ENCODE measurements at places on chromosomes 7 and 10.
A peak's percentile ranks its signal among the peaks of the same experiment; 100 is the strongest.

DNA sequence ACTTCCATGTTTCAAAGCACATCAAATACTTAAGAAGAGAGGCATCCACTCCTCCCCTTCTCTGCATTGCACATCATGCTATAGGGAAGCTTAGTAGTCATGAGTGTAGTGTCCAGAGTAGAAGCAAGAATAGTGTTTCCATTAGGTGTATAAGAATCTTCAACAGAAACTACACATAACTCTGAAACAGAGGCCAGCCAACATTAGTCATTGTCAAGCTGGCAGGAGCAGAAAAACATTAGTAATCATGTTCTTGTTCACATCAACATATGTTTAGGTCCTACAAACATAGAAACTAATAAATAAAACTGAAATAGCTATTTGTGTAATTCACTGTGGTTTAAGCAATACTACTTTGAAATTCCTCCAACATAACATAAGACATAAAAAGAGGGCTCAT, 370.2 kb downstream of the PPP1R3A start:
- DNase-seq = no peak

DNA sequence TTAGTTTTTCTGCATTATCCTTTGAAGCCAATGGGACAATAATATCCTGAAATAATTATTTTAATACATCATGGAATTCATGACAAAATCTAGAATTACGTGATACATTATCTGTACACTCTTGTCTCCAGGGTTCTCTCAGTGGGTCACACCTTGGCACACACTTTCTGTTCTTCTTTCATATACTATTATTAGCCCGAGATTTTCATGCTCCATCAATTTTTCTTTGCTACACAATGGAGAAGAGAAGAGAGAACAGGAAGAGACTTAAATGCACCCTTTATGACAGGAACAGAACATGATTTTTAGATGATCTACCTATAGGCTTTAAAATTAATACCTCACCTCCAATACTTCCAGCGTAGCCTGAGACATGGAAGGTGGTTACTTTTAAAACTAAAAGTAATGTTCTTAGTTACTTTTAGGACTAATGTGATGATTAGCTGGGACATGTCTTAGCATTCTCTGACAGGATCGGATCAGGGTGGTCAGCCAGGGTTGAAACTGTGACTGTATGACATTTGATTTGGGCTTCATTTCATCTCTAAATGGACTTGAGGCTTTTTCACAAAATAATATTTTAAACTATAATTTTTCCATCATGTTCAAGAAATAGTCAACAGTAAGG, 148.2 kb upstream of the WNT16 start:
- no peak for DNase-seq

- no peak for DNase-seq
Observed at GRCh38 chr7:43337191-43337590, 224.7 kb downstream of the HECW1 start.

DNA sequence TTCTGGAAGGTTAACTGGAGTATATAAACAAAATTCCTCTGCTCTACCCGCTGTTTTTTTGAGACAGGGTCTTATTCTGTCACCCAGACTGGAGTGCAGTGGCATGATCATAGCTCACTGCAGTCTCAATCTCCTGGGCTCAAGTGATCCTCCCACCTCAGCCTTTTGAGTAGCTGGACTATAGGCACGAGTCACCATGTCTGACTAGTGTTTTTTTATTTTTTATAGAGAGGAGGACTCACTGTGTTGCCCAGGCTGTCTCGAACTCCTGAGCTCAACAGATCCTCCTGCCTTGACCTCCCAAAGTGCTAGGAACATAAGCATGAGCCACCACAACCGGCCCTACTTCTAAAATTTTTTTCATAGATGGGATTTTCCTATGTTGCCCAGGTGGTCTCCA, 2.2 kb downstream of the RAB18 start:
- no peak for DNase-seq

DNA sequence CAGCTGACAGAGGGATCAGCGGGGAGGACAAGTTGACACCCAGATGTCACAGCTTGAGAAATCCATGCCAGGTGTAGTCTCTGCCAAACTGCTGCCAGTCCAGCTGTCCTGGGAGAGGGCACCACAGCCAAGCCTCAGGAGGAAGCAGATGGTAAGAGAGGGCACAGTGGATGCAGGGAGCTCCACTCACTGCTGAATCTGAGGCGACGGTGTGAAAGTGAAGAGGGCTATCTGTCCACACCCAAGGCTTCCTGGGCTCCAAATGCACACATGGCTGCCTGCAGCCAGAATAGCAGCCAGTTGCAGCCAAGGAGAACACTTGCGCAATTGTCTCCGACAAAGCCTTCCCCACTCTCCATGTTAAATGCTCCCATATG, 502.4 kb downstream of the GRID1 start:
- DNase-seq = no peak

DNA sequence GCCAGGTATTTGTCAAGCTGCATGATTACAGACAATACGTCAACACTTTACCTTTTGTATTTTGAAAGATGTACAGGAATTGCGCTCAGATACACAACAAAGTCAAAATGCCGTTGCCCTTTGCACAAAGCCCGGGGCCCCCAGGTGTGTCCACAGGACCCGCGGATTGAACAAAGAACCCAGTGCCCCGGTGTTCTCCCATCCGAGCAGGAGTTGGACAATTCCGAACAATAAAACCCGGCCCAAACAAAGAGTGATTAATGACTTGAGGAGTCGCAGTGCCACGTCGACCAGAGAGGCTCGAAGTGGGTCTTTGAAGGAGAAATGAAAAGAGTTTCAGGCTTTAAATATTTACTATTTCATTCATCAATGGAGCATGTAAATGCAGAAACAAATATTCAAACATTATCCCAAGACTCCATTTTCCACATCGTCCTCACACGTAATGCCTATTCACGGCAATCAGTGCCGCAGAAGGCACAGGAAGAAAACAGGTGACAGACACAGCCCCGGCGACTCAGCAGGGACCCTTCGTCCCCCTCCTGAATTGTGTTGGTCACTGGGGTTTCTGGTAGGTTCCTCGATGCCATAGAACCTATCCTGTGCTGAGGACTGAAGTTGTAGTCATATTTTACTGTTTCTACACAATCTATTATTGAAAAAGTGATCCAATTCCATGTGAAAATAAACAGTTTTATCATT, 70.9 kb upstream of the MGMT start:
- no peak for DNase-seq

- DNase-seq = no peak
Observed at GRCh38 chr7:66905278-66905677, 15.7 kb upstream of the TMEM248 start.

- no peak for DNase-seq
Observed at GRCh38 chr10:63007112-63007511, 126.0 kb upstream of the NRBF2 start.

DNA sequence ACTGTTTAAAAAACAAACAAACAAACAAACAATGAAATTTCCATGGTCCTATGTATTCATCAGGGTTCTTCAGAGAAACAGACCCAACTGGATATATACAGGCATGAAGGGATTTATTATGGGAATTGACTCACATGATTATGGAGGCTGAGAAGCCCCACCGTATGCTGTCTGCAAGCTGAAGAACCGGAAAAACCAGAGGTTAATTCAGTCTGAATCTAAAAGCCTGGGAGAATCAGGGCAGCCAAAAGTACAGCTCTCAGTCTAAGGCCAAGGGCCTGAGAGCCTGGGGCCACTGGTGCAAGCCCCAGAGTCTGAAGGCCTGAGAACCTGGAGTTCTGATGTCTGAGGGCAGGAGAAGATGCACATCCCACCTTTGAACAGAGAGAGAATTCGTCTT, 163.5 kb downstream of the MDFIC start:
- no peak for DNase-seq

- DNase-seq = no peak
Observed at GRCh38 chr10:6030217-6030616, 31.9 kb downstream of the IL2RA start.

- DNase-seq = no peak
Observed at GRCh38 chr10:90227786-90228185, 526.4 kb downstream of the KIF20B start.

- DNase-seq = no peak
Observed at GRCh38 chr10:100728928-100729861, 16.2 kb upstream of the PAX2 start.

DNA sequence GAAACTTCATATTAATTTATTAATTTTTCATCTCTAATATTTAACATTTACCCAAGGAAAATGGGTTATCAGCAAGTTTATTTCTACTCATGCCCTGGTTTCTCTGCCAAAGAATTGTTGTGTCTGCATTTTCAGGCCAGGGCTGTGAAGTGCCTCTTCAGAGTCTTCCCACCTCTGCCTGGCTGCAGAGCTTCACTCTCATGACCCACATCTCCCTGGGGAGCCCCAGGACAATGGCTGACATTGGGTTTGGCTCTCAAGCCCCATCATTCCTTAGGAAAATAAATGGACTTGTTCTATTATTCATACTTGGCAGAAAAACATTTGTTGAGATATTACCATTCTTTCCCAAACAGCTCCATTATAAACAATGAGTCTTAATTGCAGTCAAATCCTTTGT, 30.3 kb downstream of the CACNA2D1 start:
- DNase-seq = no peak

DNA sequence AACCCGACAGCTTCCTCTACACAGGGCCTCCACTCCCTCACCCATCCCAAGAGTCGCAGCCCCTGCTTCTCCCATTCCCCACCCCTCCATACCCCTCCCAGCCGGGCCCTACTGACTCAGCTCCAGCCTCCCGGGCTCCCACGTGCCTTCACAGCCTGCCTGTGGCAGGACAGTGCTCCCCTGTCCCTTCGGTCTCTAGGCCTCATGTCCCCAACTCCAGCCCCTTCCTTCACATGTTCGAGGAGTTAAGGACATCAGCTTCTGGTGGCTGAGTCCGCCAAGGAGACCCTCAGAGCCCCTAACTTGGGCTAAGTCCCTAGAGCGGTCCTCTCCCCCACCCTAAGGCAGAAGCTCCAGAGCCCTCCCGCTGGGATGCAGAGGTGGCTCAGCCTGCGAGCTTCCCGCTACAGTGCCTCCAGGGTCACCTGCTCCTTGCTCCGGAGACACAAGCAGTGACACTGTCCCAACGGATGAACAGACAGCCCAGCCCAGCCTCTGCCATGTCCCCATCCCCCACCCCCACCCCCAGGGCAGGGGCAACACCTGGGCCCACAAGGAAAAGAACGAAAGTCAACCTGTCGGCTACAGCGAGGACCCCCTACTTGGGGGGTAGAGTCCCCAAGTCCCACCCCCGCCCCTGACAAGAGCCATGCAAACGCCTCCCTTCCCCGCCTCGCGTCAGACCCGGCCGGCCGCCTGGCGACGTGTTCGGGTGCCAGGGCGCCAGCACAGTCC, 716 bp downstream of the SMARCD3 start:
- no peak for DNase-seq

DNA sequence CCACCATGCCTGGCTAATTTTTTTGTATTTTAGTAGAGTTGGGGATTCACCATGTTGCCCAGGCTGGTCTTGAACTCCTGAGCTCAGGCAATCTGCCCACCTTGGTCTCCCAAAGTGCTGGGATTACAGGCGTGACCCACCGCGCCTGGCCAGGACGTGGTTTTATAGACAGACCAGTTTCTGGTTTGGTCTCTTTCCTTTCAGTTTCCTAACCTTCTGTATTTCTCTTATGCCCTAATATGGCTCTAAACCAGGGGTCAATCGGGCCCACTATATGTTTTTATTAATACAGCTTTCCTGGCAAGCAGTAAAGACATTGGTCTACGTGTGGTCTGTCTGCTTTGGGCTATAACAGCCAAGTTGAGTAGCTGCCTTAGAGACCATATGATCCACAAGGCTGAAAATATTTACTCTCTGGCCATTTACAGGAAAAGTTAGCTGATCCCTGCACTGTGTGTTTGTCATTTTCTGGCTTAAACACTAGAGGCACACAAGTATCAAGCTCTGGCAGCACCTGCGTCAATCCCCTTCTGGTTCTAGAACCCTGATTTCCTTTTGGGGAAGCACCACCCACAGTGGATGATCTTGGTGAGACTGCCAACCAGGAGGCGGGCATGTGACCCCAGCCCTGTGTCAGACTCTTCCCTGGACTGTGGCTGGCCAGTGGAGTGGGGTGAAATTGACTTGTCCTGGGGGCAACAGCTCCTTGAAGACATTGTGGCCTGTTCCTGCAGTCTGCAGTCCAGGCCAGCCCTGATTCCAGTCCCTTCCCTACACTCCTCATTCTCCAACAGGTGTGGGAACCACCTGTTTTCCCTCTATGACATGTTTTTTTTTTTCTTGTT, 497.2 kb downstream of the PLXNA4 start:
- DNase-seq = no peak

- no peak for DNase-seq
Observed at GRCh38 chr7:144842377-144842851, 6.6 kb upstream of the TPK1 start.

DNA sequence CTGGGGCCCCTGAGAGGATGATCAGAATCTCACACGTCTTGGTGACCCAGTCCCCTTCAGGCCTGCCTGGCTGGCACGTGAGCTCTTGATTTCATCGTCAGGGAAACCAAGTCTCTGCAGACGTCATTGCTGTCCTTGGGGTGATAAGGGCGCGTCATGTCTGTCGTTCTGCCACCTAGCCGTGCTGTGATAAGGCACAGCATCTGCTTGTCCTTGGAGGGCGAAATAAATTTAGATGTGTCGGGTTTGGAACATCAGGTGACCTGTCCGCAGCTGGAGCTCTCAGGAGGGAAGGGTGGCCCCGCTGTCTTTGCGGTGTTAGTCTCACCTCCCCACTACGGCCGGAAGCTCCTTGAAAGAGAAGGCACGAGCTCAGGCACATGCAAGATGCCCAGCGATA, 129.2 kb downstream of the GRK5 start:
- DNase-seq = no peak

DNA sequence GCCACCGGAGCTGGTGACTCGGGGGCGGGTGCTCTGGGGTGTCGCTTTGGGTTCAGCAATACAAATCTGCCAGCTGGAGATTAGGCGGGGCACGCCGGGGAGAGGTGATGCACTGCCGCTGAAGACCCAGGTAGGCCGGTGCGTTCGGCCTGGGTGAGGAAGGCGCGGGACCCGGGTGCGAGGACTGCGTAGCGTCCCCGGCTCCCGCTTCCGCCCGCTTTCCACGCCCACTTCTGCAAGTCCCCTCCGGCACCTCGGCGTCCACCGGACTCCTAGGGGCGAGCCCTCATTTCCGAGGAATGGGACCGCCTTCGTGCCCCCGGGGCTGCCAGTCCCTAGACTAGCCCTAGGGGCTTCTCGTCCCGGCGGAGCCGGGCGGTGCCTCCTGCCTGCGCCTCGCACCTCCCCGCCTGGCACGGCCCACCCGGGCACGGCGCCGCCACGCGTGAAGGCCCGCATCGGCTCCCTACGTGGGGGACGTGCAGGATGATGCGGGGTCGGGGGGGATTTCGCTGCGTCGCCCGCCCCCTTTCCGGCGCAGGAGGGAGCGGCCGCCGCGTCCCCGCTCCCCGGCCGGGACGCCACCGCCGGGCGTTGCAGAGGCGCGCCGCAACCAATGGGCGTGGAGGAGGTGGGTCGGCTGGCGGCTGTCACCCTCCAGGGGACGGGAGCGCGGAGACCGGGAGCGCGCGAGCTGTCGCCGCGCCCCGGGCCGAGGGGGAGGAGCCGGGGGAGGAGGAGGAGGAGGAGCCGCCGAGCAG, 40.0 kb downstream of the HK1 start:
- DNase-seq = peak; percentile 57

DNA sequence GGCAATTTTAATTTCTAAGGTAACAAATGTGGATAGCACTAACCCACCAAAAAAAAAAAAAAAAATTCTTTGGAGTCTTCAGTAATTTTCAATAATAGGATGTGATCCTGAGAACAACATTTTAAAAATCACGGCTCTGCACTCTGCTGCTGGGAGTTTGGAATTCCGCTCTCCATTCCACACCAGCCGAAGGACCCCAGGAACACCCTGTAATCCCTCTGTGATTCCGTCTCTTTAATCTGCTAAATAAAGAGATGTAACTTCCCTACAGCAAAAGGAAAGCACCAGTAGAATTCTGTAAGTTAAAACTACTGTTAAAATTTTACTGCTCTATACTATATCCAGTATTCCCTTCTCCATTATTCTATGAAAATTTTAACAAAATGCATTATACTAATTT, 284.5 kb downstream of the PTPRN2 start:
- DNase-seq = no peak

Data from cerebellar nuclear complex (tissue), 1 donor.